ENCODE measurements at places on chromosomes 4 and X.

DNA sequence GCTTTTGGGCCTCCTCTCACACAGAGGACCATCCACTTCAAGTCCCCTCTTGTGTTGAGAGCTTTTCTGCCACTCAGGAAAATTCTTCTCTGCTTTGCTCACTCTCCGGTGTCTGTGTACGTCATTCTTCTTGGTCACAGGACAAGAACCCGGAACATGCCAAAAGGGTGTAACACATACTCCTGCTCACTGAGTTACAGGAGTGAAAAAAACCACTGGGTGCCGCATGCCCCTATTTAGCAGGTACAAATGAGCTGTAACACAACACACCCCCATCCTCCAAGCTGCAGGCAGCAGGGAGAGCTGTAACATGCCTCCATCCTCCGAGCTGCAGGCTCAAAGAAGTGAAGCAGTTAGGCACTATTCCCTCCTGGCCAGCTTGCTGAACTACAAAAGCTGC lies 13.0 kb upstream of the CXCL2 start:
- no peak for DNase-seq

GRCh38 chr4:165928601-165929000 lies 55.6 kb downstream of the TLL1 start:
- DNase-seq: no peak

- DNase-seq: no peak
These were observed 17.3 kb downstream of the CTPS2 start for GRCh38 chrX:16695079-16695676.

GRCh38 chr4:16194214-16194613 lies 32.1 kb downstream of the TAPT1 start:
- DNase-seq: no peak

GRCh38 chr4:115711575-115711974 lies 598.2 kb upstream of the NDST4 start:
- no peak for DNase-seq

- no peak for DNase-seq
These were observed 72.1 kb downstream of the ENPP6 start for GRCh38 chr4:184145596-184145995.

DNA sequence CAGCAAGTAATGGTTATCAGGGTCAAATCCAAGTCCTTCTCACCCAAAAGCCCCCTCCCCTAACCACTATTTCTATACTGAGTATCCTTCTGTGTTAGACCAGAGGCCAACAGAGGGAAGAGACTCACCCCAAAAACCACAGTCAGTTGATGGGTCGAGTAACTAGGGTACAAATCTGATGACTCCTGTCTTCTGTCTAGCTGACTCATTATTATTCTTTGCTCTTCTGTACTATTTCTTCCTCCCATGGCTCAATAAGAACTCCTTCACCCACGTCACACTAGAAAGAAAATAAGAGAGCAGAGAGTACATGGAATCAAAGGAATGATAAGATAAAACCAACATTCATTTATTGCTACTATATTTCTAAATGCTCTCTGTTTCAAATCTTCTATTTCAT lies 2.0 kb downstream of the RAB40A start:
- DNase-seq: no peak

DNA sequence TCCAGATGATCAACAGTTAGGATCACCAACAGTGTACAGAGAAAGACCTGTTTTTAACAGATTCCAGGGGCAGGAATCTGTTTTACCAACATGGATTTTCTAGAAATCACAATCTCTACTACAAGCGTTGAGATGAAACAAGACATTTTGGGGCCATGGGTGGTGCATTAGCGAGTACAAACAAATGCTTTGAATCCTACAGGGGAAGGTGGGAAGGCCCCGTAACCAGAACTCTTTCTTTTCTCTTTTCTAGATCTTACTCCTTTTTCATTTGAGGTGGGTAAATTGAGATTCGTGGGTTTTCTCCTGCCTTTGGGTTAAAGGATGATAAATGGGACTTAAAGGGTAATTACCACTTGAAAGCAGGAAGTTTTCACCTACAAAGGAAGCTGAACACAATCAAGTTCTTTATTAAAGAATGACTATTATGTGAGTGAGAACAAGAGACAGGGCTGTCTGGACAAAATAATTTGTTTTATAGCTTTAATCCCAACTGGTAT lies 189.9 kb upstream of the ANXA3 start:
- DNase-seq: no peak

GRCh38 chr4:77817304-77818072 lies 1.7 kb downstream of the CNOT6L start:
- DNase-seq: no peak

DNA sequence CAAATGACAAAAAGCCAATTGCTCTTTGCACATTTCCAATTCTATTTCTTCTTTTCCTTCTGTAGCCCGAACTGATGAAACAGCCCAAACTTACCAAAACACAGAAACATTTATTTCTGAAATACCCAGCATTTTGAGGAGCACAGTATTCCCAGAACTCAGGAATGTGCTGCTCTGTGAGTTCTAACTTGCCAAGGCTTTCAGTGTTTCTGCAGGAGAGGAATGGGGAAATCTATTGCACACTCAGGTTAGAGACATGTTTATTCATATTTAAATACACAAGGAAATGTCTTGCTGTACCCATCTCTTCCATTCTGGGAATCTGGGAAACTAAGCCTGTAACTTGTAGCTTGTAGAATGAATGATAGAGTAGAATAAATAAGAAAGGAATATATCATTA lies 10.7 kb downstream of the TMPRSS11D start:
- no peak for DNase-seq

DNA sequence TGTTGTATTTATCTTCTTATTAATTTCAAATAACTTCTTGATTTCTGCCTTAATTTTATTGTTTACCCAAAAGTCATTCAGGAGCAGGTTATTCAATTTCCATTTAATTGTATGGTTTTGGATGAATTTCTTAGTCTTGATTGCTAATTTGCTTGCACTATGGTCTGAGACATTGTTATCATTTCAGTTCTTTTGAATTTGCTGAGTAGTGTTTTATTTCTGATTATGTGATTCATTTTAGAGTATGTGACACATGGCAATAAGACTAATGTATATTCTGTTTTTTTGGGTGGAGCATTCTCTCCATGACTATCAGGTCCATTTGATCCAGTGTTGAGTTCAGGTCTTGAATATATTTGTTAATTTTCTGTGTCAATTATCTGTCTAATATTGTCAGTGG lies 236.7 kb downstream of the EDA2R start:
- DNase-seq: no peak

GRCh38 chr4:12122316-12122715 lies 693.6 kb upstream of the HS3ST1 start:
- DNase-seq: no peak

GRCh38 chrX:115616943-115617563 lies 56.1 kb downstream of the PLS3 start:
- DNase-seq: peak; percentile 55

DNA sequence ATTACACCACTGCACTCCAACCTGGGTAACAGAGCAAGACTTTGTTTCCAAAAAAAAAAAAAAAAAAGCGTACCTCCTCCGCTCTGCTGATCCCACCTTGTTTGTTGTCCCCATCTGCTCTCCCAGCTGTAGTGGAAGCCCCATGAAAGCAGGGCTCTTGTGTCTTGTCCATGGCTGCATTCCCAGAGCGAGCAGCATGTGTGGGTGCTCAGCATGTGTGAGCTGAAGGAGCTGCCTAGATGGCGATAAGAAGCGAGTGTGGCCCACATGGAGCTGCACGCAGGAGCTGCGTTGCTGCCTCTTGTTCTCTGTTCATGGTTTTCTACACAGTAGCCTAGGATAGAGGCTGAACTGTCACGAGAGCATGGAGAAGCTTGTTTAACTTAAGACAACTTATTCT lies 12.4 kb downstream of the NSD2 start:
- DNase-seq: no peak

- DNase-seq: no peak
These were observed 58.1 kb upstream of the ENPP6 start for GRCh38 chr4:184275766-184276165.

All from GM12864 (cell line).